GM20000 (cell line): ENCODE measurements at places on chromosomes 7 and 10.
A peak's percentile ranks its signal among the peaks of the same experiment; 100 is the strongest.

GRCh38 chr7:127838816-127839415 lies 186.9 kb downstream of the SND1 start:
- DNase-seq: no peak

DNA sequence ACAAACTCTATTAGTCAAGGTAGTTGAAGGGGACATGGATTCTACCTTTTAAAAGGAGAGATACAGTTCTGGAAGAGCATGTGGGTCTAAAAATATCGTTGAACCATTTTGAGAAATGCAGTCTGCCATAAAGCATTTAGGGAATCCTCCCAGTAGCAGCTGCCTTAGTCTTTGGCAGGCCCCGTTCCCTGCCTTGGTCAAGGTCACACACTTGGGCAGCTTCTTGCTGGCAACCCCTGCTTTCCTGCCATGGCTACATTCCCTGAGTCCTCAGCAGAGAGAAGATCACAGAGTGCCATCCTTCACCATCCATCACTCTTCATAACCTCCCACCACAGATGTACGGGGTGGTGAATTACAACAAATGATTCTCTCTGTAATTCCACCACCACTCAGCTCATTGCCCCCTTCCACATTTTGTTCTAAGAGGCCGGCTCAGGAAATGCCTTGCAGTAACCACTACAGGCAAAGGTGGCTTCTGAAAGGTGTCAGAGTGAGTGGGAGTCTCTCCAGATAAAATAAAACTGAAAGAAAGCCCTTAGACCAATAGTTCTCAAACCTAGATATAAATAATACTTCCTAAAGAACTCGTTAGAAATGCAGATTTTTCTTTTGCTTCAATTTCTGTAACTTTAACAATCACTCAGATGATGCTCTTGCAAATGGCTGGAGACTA lies 121.4 kb upstream of the STK17A start:
- DNase-seq: no peak

- DNase-seq: no peak
These were observed 149.0 kb upstream of the CHST15 start for GRCh38 chr10:124242365-124242764.

GRCh38 chr10:93406364-93407145 lies 75.6 kb downstream of the MYOF start:
- DNase-seq: no peak

DNA sequence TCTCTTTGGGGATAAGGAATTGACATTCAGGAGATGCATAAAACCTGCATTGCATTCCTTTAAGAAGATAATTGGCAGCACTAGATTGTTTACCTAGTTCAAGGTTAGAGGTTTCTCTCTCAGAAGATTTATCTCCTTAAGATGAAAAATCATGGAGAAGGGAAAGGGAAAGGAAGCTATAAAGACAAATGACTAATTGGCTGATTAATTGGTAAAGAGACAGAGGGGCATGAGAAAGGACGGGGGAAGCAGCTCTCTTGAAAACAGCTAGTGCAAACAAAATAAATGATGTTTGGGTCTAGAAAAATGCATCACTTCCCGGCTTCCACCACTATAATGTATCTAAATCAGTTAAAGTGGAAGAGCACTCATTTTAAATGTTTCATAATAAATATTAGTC lies 941.2 kb downstream of the XPNPEP1 start:
- no peak for DNase-seq

DNA sequence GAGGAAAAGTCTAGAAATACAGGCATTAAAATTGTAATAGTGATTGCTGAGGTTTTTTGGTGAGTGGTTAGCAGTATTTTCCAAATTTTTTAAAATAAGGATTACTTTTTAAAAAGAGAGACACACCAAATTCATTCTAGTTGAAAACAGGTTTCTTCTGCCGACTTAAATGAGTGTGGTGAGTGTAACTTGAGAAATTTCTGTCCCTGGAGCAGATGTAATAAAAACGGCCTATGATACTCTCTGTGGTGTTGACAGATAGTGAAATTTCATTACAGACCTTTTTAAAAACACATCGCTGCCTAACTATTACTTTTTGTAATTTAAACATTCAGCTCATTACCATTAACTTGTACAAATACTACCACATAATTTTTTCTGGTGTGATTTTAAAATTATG lies 90.1 kb downstream of the CYP51A1 start:
- no peak for DNase-seq

- peak; percentile 38 for DNase-seq
These were observed 982 bp downstream of the COBL start for GRCh38 chr7:51315393-51316261.

DNA sequence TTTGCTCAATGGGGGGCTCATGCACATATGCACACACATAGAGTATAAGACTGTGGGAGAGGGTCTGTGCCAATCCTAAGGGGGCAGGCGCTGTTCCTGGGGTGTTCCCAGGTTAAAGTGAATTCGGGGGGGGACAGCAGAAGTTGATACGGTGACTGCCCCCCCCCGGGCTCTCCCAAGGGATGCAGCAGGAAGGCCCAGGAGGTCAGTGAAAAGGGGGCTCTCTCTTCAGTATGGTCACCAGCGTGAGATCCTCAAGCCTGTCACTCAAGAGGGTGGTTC lies 32.4 kb downstream of the SPDYE6 start:
- no peak for DNase-seq

DNA sequence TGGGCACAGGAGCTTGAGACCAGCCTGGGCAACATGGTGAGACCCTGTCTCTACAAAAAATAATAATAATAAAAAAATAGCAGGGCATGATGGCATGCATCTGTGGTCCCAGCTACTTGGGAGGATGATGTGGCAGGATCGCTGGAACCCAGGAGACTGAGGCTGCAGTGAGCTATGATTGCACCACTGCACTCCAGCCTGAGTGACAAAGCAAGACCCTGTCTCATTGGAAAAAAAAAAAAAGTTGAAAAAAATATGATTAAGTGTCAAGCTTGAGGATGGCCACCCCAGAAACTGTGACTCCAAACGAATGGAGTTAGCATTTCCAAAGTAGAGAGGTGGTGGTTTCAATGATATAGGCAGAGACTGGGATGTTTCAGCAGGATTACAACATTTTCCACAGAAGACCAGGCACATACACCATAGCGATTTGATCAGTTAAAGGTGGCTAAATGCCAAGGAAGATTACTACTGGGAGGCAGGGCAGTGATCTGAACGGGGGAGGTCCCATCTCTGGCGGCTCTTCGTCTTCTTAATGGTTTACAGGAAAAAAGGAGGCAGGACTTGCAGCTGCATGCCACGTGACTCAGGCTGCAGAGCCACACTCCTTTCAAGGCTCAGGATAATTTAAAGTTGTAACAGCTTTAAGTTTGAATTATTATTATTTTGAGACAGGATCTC lies 250.6 kb upstream of the GALNT17 start:
- no peak for DNase-seq

GRCh38 chr7:44262031-44262430 lies 61.3 kb downstream of the YKT6 start:
- DNase-seq: no peak

GRCh38 chr7:105648561-105649401 lies 67.5 kb upstream of the EFCAB10 start:
- no peak for DNase-seq

- no peak for DNase-seq
These were observed 34.9 kb upstream of the TCERG1L start for GRCh38 chr10:131346456-131346855.

GRCh38 chr7:113202284-113202683 lies 83.9 kb upstream of the SMIM30 start:
- no peak for DNase-seq
